ENCODE measurements at places on chromosomes 7 and 10. TPM values are rescaled to one million over a fixed set of nuclear protein-coding genes. Genes with fewer than 3 reads are reported as not detected.

- no peak overlapping the region for H3K27ac ChIP-seq
- no peak overlapping the region for H3K4me3 ChIP-seq
- DNase-seq, result no peak
- no peaks in the 10 kb centered on the region for H3K27me3 ChIP-seq
- no peaks in the 10 kb centered on the region for H3K4me1 ChIP-seq
These were observed 80.6 kb upstream of the NAMPT start for GRCh38 chr7:106365252-106366005.

GRCh38 chr10:12961416-12962205, 39.9 kb downstream of the CCDC3 start:
- H3K27ac ChIP-seq, result peak overlapping the region; percentile 7
- no peak overlapping the region for H3K4me3 ChIP-seq
- DNase-seq, result peak; percentile 42
- no peaks in the 10 kb centered on the region for H3K27me3 ChIP-seq

- no peaks in the 10 kb centered on the region for H3K4me1 ChIP-seq
- DNase-seq, result no peak
- no peak overlapping the region for H3K4me3 ChIP-seq
- no peak overlapping the region for H3K27ac ChIP-seq
These were observed 44.0 kb upstream of the ANK3 start for GRCh38 chr10:60433684-60434083.

Gene CHAT
- not detected for total RNA-seq

Gene GRB10
- 25.6 TPM for total RNA-seq

Gene TRIM50
- 0.27 TPM for total RNA-seq
